Right renal cortex interstitium (tissue), 3 donors: ENCODE measurements at places on chromosomes 12 and 14. TPM values are rescaled to one million over a fixed set of nuclear protein-coding genes. Genes with fewer than 3 reads are reported as not detected.

Gene STON2
- 46.4 TPM for polyA plus RNA-seq

Gene RNF212B
- polyA plus RNA-seq, result 1.4 TPM

Gene PKP2
- polyA plus RNA-seq, result 24.1 TPM

Gene AMDHD1
- 1.1 TPM for polyA plus RNA-seq

Gene TSPAN11
- 4.4 TPM for polyA plus RNA-seq

Gene CDH24
- 13.3 TPM for polyA plus RNA-seq

Gene ACVRL1
- 30.9 TPM for polyA plus RNA-seq

Gene C12orf60
- polyA plus RNA-seq, result 6.2 TPM

Gene MYO1H
- 1.4 TPM for polyA plus RNA-seq

Gene PLEK2
- polyA plus RNA-seq, result 2.0 TPM

Gene TAS2R8
- polyA plus RNA-seq, result not detected

Gene AKAP3
- 4.1 TPM for polyA plus RNA-seq

Gene HCAR2
- polyA plus RNA-seq, result 0.31 TPM

Gene GALNT9
- polyA plus RNA-seq, result 7.1 TPM

Gene ABCC9
- polyA plus RNA-seq, result 22.5 TPM

Gene LRRK2
- 38.1 TPM for polyA plus RNA-seq

Gene MLXIP
- polyA plus RNA-seq, result 25.2 TPM

Gene RHEBL1
- polyA plus RNA-seq, result 1.8 TPM

Gene CFAP73
- 1.1 TPM for polyA plus RNA-seq

Gene SLC6A15
- 0.68 TPM for polyA plus RNA-seq

Gene IPO8
- polyA plus RNA-seq, result 61.6 TPM

Gene PPP4R4
- 0.18 TPM for polyA plus RNA-seq

Gene TMEM132D
- polyA plus RNA-seq, result 2.6 TPM

Gene KLRG1
- polyA plus RNA-seq, result 2.8 TPM

Gene FAM181A
- polyA plus RNA-seq, result not detected

Gene LRTM2
- polyA plus RNA-seq, result 0.42 TPM

Gene CRACR2A
- polyA plus RNA-seq, result 1.7 TPM

Gene FOXN4
- 1.8 TPM for polyA plus RNA-seq

Gene DCP1B
- polyA plus RNA-seq, result 35.6 TPM

Gene FLRT2
- 266 TPM for polyA plus RNA-seq

Gene ALKBH2
- polyA plus RNA-seq, result 28.1 TPM

Gene OLR1
- polyA plus RNA-seq, result 1.4 TPM

Gene FSCB
- not detected for polyA plus RNA-seq

Gene CSRP2
- polyA plus RNA-seq, result 90.7 TPM

Gene GSC
- not detected for polyA plus RNA-seq

Gene CCDC198
- polyA plus RNA-seq, result 175 TPM

Gene SLC11A2
- polyA plus RNA-seq, result 48.9 TPM

Gene SDS
- not detected for polyA plus RNA-seq

Gene SMOC1
- 2.0 TPM for polyA plus RNA-seq

Gene SLC6A12
- 14.5 TPM for polyA plus RNA-seq

Gene PLA2G1B
- polyA plus RNA-seq, result 0.49 TPM

Gene HIP1R
- 54.6 TPM for polyA plus RNA-seq

Gene NRL
- 1.8 TPM for polyA plus RNA-seq

Gene KRT73
- not detected for polyA plus RNA-seq

Gene CLEC1A
- polyA plus RNA-seq, result 3.2 TPM

Gene CACNA2D4
- polyA plus RNA-seq, result 1.8 TPM

Gene SERPINA10
- 0.13 TPM for polyA plus RNA-seq

Gene TRHDE
- polyA plus RNA-seq, result 25.8 TPM

Gene OVCH1
- polyA plus RNA-seq, result 0.18 TPM

Gene IGF1
- polyA plus RNA-seq, result 4.8 TPM

Gene PLEKHD1
- polyA plus RNA-seq, result 5.7 TPM

Gene SERPINA3
- 0.40 TPM for polyA plus RNA-seq

Gene PLBD1
- polyA plus RNA-seq, result 40.5 TPM

Gene LDHB
- polyA plus RNA-seq, result 1,824 TPM

Gene ZNF268
- 40.6 TPM for polyA plus RNA-seq

Gene GZMH
- polyA plus RNA-seq, result 0.21 TPM

Gene GALNT6
- 5.3 TPM for polyA plus RNA-seq

Gene EAPP
- polyA plus RNA-seq, result 83.5 TPM
